Vagina (tissue), 2 donors: ENCODE measurements at places on chromosomes 13 and 19.

DNA sequence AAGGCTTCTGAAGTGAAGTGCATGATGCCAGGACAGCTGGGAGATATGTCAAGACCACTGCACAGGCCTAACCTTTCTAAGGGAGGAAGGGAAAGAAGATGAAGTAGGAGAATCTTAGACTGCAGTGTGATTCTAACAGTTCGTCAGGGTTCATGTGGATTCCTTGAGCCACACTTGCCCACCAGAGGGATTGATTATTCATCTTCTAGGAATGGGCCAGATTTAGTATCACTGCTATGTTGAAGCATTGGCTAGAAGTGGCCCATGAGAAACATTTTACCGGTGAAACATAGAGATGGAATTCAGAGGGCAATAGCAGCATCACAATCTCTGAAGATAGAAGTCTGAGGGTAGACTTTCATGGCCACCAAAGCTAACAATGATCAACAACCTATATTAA lies 550.8 kb upstream of the SLITRK1 start:
- H3K4me1 ChIP-seq, result no peaks in the 10 kb centered on the region
- no peaks in the 10 kb centered on the region for H3K36me3 ChIP-seq
- H3K4me3 ChIP-seq, result no peak overlapping the region
- no peak for DNase-seq
- H3K27me3 ChIP-seq, result no peaks in the 10 kb centered on the region
- no peak overlapping the region for H3K27ac ChIP-seq

DNA sequence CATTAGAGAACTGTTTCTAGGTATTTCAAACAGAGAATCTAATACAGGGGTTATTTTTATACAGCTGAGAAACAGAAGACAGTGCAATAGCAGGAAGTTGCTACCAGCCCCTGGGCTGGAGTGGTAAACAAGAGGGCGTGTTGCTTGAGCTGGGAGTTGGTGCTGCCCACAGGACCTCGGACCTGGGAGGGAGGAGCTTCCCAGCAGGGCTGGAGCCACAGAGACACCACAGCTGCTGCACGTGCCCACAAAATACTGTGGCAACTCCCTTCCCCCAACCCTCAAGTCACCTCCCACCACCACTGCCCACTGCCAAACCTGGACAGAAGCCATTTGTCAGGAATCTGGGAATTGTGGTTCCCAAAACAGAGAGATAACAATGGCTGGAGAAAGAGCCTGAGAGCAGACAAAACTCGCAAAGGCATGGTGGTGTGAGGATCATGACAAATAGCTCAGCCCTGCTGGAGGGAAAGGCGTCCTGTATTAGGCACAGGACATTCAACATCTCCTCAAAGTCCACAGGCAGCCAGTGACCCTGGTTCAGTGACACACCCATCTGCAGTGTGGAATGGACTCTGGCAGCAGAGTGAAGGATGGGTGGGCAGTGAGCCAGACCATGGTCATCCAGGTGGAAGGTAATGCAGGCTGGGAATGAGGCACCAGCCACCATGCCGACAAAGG lies 57.2 kb downstream of the SPATA13 start:
- no peaks in the 10 kb centered on the region for H3K27me3 ChIP-seq
- H3K36me3 ChIP-seq, result no peaks in the 10 kb centered on the region
- peak overlapping the region; percentile 71 for H3K27ac ChIP-seq
- no peak overlapping the region for H3K4me3 ChIP-seq
- peaks cover 23% of the 10 kb centered on the region for H3K4me1 ChIP-seq

DNA sequence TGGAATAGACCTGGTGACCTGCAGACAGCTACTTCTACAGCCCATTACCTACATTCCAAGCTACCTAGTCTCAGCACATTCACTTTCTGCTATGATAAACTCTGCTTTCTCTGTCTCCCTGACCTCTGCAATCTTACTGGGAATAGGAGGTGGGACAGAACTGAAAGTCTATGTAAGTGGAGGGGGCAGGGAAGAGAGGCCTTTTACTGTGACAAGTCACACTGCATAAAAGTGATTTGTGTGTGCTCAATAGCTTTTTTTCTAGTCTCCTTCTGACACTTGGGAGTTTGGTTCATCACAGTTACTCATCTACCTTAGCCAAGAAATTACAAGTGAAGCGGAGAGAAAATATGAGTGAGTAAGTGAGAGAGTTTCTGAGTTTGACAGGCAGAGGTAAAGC lies 322.4 kb downstream of the OLFM4 start:
- no peak for DNase-seq
- no peak overlapping the region for H3K4me3 ChIP-seq

DNA sequence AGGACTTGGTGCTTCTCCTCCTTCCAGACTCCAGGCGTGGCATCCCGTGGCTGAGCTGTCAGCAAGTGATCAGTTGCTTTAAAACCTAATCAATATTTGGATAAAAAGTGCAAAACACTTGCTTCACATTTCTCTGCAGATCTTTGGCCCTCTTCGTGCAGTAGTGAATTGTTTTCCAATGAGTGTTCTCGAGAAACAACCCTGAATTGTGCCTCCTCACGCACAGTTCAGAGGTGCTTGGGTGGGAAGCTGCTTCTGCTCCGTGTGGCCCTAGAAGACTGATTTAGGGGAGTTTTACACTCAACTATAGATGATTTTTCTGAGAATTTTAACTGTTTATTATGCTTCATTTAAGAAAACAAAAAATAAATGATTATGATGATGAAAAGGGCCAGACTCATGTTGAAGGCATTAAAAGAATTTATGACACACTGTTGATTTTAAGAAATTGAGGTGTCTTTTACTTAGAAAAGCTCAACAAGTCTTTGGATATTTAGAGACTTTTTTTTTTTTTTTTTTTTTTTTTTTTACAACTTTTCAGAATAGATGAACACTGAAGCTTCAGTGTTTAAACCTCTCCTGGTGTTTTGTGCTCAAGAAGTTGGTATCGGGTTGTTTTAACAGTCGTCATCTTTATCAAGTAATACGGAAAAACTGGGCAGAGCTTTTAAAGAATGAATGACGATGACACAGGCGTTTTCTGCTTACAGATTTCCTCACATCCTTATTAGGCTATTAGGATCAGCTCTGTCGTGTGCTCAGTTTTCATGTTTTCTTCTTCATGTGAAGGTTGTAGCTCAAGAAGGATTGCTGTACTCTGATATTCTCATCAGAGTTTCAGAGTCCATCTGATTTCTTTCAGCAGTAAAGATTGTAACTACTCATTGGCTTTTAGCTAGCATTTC lies 39.5 kb upstream of the TEX29 start:
- peak overlapping the region; percentile 81 for H3K27ac ChIP-seq
- H3K4me3 ChIP-seq, result no peak overlapping the region
- DNase-seq, result no peak
- no peaks in the 10 kb centered on the region for H3K27me3 ChIP-seq

DNA sequence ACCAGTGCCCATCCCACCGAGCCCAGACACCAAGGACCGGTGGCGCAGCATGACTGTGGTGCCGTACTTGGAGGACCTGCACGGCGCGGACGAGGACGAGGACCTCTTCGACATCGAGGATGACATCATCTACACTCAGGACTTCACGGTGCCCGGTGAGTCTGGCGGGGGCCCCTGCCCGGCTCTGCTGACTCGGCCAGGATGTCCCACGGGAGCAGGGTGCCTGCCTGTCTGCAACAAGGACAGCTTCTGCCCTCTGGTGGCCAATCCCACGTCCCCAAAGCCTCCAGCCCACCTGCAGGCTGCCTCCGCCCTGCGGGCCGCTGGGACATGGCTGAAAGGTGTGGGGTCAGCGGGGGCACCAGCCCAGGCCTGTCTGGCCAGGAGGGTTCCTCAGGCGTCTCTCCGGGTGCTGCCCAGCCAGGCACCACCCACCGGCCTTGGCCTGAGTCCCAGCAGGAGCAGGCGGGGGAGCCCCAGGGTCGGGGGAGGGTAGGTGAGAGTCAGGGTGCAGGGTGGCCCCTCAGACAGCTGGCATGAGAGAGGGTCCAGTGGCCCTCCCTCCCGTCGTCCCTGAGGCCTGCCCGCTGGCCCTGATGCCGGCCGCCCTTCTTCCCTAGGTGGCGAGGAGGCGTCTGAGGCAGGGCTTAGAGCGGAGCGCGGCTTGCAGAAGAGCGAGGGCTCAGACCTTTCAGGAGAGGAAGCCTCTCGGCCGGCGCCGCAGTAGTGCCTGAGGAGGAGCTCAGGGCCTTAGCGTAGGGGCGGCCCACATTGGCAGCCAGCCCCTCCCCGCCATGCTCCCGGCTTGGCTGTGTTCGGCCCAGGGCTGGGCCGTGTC lies 14.6 kb downstream of the CBARP start:
- H3K27ac ChIP-seq, result no peak overlapping the region
- no peaks in the 10 kb centered on the region for H3K27me3 ChIP-seq
- no peak for DNase-seq
- H3K36me3 ChIP-seq, result no peaks in the 10 kb centered on the region
- peaks cover 6% of the 10 kb centered on the region for H3K4me1 ChIP-seq

DNA sequence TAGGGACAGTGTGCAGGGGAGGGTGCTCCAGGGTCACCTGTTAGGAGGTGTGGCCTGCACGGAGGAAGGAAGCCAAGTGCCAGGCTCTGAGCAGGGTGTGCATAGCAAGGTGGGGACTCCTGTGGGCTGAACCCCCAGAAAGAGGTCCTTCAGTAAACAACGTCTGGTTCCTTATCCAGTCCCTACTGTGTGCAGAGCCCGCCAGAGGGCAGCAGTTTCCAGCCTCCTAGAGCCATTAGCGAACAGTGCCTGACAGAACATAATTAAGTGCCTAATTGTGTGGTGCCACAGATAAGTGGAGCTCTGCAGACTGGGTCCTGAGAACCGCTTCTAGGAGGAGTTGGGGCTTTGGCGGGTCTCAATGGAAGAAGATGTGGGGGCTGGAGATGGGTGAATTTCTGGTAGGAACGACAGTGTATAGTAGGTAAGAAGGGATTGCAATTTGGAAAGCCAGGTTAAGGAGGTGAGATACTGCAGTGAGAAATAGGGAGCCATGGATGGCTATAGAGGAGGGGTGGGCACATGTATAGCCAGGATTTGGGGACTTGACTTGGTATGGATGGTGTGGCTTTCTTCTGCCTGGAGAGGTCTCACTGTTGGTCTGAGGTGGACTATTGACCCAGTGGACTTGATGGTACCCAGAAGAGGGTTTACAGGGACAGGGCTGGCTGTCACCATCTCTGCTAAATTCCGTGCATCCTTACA lies 323.1 kb downstream of the ZNF536 start:
- no peak overlapping the region for H3K27ac ChIP-seq
- H3K4me3 ChIP-seq, result no peak overlapping the region
- no peak for DNase-seq
- no peaks in the 10 kb centered on the region for H3K36me3 ChIP-seq

GRCh38 chr19:756236-756635 lies 5.3 kb downstream of the MISP start:
- H3K4me3 ChIP-seq, result no peak overlapping the region
- H3K27me3 ChIP-seq, result no peaks in the 10 kb centered on the region
- peaks cover 17% of the 10 kb centered on the region for H3K4me1 ChIP-seq
- no peaks in the 10 kb centered on the region for H3K36me3 ChIP-seq

DNA sequence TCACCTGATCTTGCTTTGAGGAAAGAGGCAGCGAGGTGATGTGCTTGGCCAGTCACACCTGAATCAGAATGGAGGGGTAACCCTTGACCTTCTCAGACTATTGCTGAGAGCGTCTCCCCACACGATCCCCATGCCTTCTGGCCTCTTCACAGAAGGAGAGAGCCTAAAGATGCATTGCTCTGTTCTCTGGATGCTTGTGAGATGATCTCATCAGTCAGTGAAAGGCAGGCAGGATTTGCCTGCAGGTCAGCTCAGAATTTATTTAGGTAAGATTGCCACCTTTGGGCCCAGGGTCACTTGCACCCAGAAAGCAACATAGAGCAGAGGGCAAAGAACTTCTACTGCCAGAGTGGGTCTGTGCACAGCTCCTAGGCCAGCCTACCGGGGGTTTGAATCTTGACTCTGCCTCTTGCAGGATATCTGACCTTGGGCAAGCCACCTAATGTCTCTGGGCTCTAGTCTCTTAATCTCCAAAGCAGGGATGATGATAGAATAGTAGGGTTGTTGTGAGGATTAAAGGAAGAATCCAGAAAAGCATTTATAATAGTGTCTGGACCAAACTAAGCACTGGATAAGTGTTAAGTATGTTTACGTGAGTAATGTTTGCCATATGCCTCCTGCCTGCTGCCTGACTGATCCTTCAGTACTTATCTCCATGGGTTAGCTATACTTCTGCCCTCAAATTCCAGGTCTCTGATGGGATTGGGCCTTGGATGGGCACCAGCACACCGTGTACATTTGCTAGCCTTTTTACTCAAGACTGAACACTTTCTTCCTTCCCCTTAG lies 8.4 kb upstream of the FLT1 start:
- no peaks in the 10 kb centered on the region for H3K4me1 ChIP-seq
- DNase-seq, result no peak
- H3K27me3 ChIP-seq, result no peaks in the 10 kb centered on the region

DNA sequence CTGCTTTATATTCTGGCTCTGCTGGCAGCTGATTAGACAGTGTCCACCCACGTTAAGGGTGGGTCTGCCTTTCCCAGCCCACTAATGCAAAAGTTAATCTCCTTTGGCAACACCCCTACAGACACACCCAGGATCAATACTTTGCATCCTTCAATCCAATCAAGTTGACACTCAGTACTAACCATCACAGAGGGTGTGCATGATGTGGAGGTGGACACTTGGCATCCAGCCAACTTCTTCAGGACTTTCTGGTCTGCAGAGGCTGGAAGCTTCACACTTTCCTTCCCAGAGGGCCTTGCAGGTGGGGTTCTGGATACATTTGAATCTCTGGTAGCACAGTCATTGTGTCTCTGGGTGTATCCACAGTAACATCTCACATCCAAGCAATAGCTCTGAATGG lies 18.9 kb upstream of the IGFL1 start:
- no peak overlapping the region for H3K4me3 ChIP-seq
- H3K27ac ChIP-seq, result no peak overlapping the region
- no peaks in the 10 kb centered on the region for H3K36me3 ChIP-seq
- H3K4me1 ChIP-seq, result peaks cover 22% of the 10 kb centered on the region

- H3K27me3 ChIP-seq, result no peaks in the 10 kb centered on the region
- H3K4me1 ChIP-seq, result peaks cover 21% of the 10 kb centered on the region
- no peak for DNase-seq
- peak overlapping the region; percentile 88 for H3K27ac ChIP-seq
- H3K4me3 ChIP-seq, result peak overlapping the region; percentile 95
- H3K36me3 ChIP-seq, result peaks cover 35% of the 10 kb centered on the region
These were observed 1.0 kb upstream of the ZNF529 start for GRCh38 chr19:36573895-36574720.

DNA sequence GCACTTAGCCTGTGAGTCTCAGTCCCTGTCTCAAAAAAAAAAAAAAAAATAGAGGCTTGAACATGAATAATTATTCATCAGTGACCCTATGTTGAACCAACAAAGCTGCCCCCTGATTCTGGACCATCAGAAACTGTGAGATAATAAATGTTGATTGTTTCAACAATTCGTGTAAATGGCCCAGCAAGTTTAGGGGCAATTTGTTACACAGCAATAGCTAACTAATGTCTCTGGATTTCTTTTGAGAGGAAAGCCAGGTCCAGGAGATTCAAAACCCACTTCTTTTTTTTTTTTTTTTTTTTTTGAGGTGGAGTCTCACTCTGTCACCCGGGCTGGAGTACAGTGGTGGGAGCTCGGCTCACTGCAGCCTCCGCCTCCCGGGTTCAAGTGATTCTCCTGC lies 12.5 kb upstream of the TLE6 start:
- H3K27ac ChIP-seq, result no peak overlapping the region
- H3K36me3 ChIP-seq, result no peaks in the 10 kb centered on the region
- DNase-seq, result no peak
